ENCODE measurements at places on chromosomes 2 and 18.

DNA sequence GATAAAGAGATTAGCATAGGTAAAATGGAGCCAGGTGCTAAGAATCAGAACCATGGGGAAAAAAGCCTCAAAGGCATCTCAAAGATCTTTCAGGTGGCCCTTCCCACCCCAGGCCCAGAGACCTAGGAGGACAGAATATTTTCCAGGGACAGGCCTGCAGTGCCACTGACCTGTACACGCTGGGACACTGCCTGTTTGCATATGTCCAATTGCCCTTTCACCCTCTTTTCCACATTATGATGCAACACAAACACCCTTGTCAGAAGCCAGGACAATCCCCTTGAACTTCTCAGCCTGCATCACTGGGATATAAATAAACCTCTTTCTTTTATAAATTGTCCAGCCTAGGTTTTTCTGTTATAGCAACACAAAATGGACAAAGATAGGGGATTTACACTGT lies 419.1 kb downstream of the TRIB2 start:
- DNase-seq: no peak

GRCh38 chr2:181977661-181978350 lies 7.8 kb upstream of the PPP1R1C start:
- DNase-seq: no peak

GRCh38 chr2:151523850-151524249 lies 114.1 kb downstream of the RIF1 start:
- DNase-seq: no peak

DNA sequence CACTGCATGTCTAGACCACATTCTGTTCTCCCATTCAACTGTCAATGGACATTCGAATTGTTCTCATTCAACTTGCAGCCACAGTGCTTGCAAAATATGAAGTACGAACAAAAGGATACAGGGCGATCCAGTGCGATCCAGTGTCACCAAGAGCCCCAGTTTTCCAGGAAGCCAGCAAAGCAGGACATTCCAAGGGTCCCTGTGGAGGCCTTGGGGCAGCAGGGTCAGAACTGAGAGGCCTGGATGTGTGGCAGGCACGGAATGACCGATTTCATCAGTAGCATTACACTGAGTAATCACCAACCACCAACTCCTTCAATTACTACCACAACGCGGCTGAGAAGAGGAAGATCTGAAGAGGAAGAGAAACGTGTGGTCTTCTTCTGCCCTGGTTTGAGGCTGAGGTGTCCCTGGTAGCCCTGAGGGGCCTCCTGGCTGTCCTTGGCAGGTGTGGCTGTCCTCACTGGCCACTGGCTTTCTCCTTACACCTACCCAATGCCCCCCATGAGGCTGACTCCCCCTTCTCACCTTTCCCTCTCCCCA lies 172.7 kb upstream of the FHL2 start:
- DNase-seq: no peak

DNA sequence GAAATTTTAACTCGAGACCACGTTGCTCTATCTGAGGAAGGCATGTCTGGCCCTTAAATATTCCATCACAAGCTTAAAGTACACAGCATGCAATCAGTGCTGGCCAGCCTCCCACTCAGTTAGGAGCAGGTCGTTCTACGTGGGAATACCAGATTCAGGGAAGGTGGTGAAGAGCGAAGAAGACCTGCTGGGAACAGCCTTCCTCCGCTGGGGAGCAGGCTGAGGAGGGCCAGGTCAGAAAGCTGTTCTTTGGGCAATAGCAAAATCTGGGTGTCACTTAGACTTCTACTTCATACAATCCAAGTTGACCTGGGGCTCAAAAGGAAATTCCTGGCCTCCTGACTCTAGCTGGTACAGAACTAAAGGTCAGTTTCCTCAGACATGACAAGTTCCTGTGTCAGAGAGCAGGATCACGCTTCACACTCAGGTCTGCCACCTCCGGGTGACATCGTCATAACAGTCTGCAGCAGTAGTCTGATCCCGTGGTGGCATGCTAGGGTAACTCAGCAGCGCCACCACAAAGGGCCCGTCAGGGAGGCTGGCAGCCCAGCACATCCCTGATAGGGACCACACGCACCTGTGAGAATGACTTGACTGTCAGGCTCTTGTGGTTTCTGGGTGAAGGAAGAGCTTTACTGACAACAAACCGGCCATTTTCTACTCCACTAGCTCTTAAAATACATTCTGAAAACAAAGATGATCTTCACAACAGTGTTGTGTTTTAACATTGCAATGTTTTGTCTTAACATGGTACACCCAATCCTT lies 35.2 kb upstream of the NAPG start:
- DNase-seq: peak; percentile 44

DNA sequence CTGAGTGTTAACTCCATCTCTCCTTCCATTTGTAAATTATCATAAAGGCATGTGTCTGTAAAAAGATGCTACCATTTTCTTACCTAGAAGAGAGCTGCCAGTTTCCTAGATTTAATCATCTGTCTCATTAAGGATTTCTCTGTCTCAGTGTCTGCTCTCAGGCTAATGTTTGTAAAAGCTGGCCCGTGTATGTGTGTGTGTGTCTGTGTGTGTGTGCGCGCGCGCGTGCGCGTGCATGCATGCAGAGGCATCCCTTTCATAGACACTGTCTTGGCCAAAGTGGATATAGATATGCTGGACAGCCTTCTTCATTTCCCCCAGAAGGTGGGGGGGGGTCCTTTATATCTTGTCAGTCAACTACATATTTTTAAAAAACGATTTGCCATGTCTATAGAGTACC lies 18.9 kb downstream of the MGAT5 start:
- DNase-seq: no peak

DNA sequence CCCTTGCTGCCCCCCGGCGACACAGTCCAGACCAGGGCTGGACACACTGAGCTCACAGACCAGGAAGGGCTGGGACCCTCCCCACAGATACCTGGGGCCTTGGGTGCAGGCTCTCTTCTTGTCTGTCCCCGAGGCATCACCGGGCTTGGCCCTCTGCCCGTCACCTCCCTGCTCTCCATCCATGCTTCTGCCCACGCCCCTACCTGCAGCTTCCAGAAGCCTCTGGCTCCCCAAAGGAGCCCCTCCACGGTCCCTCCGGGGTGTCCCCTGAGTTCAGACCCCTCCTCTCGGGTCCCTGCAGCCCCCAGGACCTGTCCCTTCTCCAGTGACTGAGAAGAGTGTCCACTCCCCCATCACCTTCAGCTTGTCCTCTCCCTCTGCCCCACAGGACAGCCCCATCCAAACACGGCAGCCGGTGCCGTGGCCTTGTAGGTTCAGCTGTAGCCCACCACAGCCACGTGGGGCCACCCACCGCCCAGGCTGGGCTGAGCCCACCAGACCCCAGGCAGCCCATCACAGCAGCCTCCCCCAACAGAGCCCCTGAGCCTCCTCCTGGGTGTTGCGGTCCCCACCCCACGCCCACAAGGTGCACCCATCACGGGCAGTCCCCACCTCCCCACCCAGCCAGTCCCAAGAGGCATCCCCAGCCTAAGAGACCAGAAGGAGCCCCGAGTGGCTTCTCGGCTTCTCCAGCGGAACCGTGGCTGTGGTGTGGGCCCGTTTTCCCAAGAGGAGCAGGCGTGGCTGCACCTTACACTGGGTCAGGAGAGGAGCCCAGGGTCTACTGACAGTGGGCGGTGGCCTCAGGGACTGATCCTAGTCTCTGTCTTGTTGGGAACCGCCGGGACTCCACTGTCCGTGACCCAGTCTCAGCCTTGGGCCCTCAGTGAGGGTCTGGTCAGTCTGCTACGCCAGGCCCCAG lies 53.1 kb downstream of the RAMP1 start:
- DNase-seq: no peak

GRCh38 chr2:121826036-121826435 lies 70.6 kb downstream of the TSN start:
- DNase-seq: no peak

GRCh38 chr2:120879431-120880295 lies 144.0 kb downstream of the GLI2 start:
- no peak for DNase-seq

Measured in SHP77 treated with DMSO at 0.1 percent for 48 hours (cell line).